ENCODE measurements at places on chromosomes 12 and 14. TPM values are rescaled to one million over a fixed set of nuclear protein-coding genes. Genes with fewer than 3 reads are reported as not detected.
A peak's percentile ranks its signal among the peaks of the same experiment; 100 is the strongest.

The LALBA gene
- not detected for total RNA-seq

DNA sequence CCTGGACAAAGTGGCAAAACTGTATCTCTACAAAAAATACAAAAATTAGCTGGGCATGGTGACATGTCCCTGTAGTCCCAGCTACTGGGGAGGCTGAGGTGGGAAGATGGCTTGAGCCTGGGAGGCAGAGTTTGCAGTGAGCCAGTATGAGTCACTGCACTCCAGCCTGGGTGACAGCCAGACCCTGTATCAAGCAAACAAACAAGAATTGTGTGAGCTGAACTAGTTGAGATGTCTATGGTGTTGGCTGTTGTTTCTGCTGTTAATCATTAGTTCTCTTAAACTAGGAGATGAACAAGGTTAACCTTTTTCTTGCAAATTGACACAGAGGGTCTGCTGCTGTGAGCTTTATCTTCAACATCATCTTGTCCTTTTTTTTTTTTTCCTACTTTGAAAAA, 23.6 kb downstream of the RASSF3 start:
- no peak for DNase-seq

GRCh38 chr14:106845286-106846087, 1319.1 kb downstream of the TMEM121 start:
- peak; percentile 53 for DNase-seq

DNA sequence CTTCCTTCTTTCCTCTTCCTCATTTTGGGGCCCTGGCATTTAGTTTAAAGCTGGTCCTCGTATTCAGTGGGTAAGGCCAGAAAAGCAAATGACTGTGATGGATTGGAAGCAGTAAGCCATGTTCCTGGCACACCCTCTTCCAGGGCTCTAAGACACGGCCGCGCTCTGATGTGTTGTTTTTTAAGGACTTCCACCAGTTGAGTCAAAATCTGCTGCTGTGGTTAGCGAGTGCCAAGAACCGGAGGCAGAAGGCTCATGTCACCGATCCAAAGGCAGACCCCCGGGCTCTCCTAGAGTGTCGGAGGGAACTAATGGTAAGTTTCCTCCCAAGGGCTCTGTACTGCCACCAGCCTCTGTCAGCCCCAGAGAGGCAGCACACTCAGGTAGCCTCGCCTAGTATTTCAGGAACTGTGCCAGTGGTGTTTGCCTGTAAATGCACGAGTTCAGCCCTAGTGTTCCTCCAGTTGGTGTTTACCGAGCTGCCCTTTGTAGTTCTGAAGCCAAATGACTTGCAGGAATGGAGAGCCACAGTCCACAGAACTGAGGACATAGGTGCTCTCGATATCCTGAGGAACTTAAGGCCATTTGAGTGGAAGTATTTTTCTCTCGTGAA, 72.7 kb downstream of the ESR2 start:
- DNase-seq, result no peak

- DNase-seq, result no peak
These were observed 1.1 kb upstream of the AKT1 start for GRCh38 chr14:104796687-104797081.

GRCh38 chr12:89092297-89092696, 260.0 kb downstream of the DUSP6 start:
- DNase-seq, result no peak

DNA sequence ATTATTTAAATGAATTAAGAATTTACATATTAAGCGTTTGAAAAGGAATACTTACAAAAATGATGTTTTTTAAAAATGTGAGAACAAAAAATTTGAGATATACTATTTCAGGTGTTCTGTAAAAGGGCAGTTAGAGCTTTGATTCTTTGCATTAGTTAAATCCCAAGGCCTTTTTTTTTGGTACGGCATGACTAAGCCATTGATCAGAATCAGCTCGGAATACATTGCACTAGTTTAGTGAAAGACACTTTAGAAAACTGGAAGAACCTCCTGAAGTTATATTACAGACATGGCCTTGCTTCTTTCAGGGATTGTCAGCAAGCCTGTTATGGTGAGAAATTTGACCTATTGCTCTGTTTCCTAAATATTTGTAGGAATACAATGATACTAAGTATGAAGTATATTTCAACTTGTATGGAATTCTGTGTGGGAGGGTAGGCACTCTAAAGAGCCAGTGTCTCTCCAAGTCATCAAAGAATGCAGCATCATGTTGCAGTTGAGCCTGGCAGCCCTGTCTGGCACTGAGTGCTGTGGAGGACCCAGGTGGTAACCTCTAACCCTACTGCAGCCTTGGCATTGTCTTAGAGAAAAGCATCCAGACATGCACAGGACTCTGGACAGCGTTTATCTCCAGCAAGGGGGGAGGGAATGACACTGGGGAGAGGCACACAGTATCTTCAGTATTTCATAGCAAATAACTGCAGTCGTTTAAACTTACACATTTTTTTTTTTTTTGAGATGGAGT, 1.5 kb downstream of the KLC1 start:
- no peak for DNase-seq

All from naive thymus-derived CD4-positive, alpha-beta T cell (primary cell).